Right atrium auricular region (tissue), 2 donors: ENCODE measurements at places on chromosomes 13 and 19.

DNA sequence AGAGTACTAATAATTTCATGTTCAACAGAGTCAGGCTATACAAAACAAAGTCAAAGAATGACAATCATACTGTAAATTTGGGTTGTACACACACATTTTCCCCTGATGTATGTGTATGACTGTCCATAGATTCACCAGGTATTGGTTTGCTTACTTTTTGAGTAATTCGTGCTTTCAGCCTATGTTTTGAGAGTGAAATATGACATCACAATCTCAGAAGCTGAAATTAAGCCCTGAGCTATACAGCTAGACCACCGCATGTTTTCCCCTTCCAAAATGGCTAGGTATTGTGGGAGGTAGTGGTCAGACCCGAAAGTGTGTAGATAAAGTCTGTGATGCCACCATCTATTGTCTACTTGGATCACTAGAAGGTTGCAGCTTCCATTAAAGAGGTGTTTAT lies 102.8 kb downstream of the KATNAL1 start:
- H3K4me3 ChIP-seq = no peak overlapping the region
- peaks cover 13% of the 10 kb centered on the region for H3K36me3 ChIP-seq
- no peaks in the 10 kb centered on the region for H3K27me3 ChIP-seq
- no peaks in the 10 kb centered on the region for H3K4me1 ChIP-seq
- DNase-seq = no peak
- H3K27ac ChIP-seq = no peak overlapping the region

DNA sequence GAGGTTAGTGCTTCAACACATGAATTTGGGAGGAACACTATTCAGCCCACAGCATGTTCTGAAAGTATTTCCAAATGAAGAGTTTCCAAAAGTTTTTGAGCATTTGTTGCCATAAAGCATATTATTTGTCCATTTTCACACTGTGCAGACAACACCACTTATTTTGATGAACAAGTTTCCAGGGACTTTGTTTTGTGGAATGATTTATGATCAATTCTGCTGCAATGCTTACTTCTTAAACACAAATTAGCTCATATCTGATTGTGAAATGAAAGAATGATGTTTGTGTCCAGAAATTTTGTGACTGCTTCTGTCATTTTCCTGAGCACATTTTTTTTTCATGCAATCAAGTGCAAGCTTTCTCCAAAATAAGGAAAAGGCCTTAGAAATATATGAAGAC lies 205.3 kb downstream of the RAP2A start:
- DNase-seq = no peak
- no peaks in the 10 kb centered on the region for H3K4me1 ChIP-seq
- no peak overlapping the region for H3K27ac ChIP-seq
- no peaks in the 10 kb centered on the region for H3K27me3 ChIP-seq
- no peaks in the 10 kb centered on the region for H3K36me3 ChIP-seq
- H3K4me3 ChIP-seq = no peak overlapping the region

- no peak overlapping the region for H3K4me3 ChIP-seq
- H3K27me3 ChIP-seq = no peaks in the 10 kb centered on the region
- H3K36me3 ChIP-seq = no peaks in the 10 kb centered on the region
Observed at GRCh38 chr13:51125495-51126226, 14.6 kb upstream of the C13orf42 start.

GRCh38 chr13:51154029-51154555 lies 43.0 kb upstream of the C13orf42 start:
- H3K27ac ChIP-seq = no peak overlapping the region
- no peaks in the 10 kb centered on the region for H3K4me1 ChIP-seq
